ENCODE measurements at places on chromosomes 1 and 21.

GRCh38 chr1:237386362-237387143 lies 344.6 kb downstream of the RYR2 start:
- DNase-seq = peak; percentile 23

- peak; percentile 33 for DNase-seq
Observed at GRCh38 chr21:42640486-42640885, 12.9 kb upstream of the PDE9A start.

DNA sequence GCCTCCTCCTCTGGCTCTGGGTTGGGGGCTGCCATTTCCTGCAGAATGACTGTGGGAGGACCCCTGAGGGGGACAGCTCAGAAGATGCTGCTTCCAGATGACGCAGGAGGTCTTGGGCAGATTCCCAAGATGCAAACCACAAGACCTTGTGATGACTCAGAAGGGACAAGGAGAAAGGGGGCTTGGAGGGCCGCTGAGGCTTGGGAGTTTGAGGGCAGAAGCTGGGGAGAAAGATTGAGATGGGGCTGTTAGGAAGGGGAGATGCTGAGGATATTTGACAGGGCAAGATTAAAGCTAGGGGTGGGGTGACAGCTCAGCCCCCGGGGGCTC lies 7.5 kb downstream of the PTPRU start:
- no peak for DNase-seq

DNA sequence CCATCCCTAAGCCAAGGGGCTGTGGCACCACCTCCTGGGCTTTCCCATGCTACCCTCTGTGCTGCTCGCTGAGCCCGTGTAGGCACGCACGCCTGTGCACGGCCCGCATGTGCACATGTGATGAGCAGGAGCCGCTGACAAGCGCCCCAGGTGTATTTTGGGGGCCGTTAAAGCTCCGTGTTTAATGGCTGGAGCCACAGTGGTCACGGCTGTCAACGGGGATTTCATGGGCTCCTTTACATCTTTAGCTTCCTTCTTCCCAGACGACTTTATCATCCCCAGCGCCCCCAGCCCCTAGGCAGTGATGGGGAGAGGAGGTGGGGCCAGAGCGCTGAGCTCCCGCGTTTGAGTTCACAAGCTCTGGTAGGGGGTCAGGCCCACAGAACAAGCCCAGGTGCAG lies 11.7 kb upstream of the EPHA8 start:
- DNase-seq = no peak

GRCh38 chr1:29672416-29673227 lies 436.3 kb downstream of the PTPRU start:
- no peak for DNase-seq

GRCh38 chr1:61604684-61605083 lies 120.3 kb downstream of the TM2D1 start:
- DNase-seq = no peak

GRCh38 chr1:187413405-187414169 lies 584.8 kb downstream of the PLA2G4A start:
- no peak for DNase-seq
